T-helper 22 cell (primary cell): ENCODE measurements at places on chromosomes 3 and 15.

DNA sequence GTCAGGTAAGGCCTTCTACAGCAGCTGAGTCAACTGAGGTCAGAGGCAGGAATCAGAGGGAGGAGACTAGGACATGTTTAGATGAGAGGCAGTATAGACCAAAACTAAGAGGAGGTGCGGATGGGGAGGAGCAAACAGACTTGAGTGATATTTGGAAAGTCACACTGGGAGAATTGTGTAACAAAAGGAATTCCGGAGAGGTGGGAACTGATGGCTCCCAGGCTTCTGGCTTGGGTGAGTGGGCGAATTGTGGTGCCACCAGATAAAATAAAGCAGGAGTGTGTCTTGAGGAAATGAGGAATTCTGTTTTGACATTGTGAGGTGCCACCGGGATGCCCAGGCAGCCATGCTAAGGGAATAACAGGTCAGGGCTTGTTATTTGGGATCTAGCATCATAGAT is 3.3 kb upstream of the TM6SF1 start:
- no peak for DNase-seq

DNA sequence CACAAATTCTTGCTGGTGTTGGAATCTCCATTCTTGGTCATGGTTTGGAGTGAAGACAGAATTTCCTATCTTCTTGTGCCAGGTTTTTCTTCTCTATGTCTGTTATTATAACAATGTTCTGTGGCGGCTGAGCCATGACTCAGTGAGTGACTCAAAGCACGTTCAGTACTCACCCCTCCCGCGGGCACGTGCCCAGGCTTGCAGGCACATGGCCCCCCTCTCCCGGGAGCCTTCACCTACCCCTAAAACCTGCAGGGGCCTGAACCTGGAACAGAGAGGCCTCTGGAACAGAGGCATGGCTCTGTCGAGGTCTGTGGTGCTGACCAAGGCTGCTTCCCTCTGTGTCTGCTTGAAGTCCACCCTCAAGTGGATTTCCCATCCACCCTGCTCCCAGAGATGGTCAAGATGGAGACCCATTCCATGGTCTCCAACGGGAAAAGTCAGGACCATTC is 27.6 kb downstream of the PLXNB1 start:
- DNase-seq, result no peak

DNA sequence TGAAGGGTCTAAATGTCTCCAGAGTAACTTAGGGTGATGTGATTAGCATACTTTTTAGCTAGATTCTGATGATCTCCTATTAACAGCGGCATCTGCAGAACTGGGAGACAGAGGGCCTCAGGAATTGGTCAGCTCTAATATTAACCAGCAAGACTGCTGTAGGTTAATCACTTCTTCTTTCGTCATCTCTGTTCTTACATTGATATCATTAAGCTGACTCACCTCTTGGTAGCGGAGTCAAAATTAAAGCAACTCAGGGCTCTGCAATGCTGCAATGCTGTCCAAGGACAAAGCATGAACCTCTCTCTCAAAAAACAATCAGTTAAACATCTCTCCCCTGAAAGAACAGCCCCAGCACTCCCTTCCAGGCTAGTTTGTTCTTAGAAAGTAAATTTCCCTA is 57.5 kb upstream of the TRA2B start:
- DNase-seq, result no peak

GRCh38 chr3:168624892-168625448 is 529.2 kb upstream of the GOLIM4 start:
- no peak for DNase-seq

DNA sequence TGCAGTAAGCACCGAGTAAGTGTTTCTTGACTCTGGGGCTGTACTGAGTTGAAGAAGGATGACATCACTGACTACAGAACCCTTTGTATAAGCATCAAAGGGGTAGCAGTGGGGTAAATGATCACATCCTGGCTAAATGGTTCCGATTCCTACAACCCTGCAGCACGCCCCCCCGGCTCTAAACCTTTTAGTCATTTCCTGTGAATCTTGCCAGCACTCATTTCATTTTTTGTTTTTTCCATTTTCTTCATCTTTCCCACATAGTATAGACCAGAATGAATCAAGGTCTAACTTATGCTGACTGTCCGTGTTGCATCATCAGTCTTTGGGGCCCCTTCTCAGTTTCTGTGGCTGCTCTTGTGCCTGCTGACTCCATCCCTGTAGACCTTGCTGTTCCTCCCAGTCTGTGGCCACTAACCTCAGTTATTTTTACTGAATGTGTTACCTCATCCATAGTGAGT is 383.1 kb upstream of the TPRG1 start:
- DNase-seq, result peak; percentile 7

DNA sequence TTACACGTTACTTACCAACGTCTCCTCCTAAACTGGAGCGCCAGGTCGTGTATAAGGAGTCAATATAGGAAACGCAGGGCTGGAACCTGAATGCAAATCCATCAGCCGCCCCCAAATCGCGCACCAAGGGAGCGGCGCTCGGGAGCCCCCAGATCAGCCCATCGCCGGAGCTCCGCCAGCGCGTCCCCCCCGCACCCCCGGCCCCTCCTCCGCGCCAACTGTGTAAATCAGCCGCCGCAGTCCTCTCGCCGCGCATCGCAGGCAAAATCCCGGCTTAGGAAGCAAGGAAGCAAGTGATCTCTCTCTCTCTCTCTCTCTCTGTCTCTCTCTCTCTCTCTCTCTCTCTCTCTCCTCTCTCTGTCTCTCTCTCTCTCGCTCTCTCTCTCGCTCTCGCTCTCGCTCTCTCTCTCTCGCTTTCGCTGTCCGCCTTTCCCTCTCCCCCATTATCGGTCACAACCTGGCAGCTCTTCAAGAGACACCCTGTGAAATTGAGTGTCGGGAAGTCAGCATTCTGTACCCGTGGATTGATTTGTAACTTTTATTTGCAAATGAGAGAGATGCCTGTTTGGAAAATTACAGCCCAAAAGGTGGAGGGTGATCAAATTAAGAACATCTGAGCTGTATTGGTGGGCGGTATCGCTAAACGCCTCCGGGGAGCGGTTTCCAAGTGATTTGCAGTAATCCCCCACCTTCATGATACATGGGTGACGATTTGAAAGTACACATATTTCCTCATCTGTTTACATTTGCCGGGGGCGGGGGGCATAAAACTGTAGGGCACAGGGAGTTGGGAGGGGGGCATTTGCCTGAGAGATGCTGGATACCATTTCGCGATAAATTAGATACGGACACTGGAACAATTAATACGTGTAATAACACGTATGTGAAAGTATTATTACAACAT is 645 bp upstream of the SLITRK3 start:
- no peak for DNase-seq

DNA sequence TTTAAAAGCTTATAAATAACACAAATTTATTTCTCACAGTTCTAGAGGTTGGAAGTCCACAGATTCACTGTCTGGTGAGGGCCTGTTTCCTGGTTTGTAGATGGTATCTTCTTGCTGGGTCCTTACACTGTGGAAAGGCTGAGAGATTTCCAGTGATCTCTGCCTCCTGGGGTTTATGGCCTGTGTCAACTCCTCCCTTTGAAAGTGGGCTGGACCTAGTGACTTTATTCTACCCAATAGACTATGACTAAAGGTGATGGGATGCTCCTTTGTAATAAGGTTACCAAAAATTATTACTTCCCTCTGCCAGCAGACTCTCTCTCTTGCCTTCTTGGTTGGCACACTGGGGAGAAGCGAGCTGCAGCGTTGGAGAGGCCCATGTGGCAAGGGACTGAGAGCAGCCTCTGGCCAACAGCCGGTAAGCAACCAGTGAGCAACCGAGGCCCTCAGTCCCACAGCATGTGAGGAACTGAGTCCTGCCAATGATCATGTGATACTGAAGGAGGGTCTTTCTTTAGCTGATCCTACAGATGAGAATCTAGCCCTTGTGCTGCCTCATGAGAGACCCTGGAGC is 14.0 kb upstream of the COPG1 start:
- no peak for DNase-seq

DNA sequence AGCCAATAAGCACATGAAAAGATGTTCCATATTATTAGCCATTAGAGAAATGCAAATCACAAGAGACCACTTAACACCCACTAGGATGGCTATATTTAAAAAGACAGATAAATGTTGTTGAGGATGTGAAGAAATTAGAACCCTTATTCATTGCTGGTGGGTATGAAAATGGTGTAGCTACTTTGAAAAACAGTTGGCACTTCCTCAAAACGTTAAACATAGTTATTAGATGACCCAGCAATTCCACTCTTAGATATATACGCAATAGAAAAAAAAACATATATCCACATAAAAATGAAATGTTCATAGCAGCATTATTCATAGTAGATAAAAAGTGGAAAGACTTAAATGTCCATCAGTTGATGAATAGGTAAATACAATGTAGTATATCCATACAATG is 47.1 kb upstream of the TERB2 start:
- DNase-seq, result no peak

DNA sequence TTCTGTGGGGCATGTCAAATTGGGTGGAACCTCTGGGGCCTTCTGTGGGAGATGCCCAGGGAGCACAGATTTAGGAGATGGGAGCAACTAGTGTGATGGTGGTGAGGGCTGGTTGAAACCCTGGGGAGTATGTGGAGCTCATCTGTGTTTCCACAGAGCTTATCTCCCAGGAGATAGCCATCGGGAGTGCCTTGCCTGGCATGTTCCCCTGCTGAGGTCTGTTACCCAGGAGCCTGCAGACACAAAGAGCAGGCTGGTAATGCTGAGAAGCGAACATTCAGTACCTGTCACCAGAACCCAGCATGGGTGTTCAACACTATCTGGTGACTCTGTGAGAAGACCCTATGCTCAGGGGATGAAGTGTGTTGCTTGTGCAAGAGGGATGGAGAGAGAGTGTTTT is 85.0 kb downstream of the CLSTN2 start:
- DNase-seq, result no peak

DNA sequence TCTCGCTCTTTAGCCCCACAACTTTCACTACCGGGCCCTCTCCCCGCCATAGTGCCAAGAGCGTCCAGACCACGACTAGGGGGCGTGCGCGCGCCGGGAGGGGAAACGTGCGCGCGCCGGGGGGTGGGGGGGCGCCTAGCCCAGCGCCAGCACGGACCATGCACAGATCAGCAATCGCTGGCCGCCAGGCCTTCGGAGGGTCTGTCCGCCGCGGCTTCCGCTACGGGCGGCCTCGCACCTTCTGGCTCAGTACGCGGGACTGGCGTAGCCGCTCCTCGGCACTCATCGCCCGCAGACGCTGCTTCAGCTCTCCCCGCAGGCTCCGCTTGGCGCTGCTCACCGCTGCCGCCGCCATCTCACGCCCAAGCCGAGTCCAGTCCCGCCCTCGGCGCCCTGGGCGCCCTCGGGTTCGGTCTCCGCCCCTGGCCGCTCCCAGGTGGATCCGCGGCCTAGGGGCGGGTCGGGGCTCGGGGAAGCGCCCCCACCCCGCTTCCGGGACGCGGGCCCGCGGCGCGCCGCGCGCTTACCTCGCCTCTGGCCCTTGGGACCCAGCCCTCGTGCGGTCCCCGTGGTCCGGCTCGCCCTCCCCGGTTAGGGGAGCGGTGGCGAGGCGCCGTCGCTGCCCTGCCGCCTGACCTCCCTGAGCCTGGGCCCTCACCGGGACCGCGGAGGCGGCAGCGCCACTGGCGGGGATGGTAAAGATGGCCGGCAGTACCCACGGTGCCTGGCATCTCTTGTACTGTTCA is at the start of gene MTHFS:
MTHFS (minus strand) TSS at position 381 of the 746 bp plus-strand sequence; CDS start at position 355, 26 bp downstream.
- peak; percentile 71 for DNase-seq

GRCh38 chr3:177894081-177894728 is 642.0 kb upstream of the KCNMB2 start:
- no peak for DNase-seq
